ENCODE measurements at places on chromosomes 16 and 17.

DNA sequence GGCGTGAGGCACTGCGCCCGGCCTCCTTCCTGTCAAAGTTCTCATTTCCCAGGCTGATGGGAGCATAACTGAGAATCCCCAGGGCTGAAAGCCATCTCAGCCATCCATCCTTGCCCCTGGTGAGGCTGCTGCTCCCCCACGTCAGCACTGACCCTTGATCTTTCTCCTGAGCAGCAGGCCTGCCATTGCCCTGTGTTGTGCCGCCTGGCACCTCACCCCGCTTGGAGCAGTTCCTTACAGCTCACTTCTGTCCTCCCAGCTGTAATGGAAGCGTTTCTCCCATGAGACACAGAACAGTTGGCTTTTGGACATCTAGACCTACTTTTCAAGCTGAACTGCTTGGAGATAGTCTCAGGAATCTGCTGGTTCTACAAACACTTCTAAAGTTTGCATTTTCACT lies 51.5 kb downstream of the OR1D5 start:
- no peak for ATAC-seq

GRCh38 chr16:1537138-1537577 lies 3.7 kb downstream of the TMEM204 start:
- ATAC-seq = no peak

DNA sequence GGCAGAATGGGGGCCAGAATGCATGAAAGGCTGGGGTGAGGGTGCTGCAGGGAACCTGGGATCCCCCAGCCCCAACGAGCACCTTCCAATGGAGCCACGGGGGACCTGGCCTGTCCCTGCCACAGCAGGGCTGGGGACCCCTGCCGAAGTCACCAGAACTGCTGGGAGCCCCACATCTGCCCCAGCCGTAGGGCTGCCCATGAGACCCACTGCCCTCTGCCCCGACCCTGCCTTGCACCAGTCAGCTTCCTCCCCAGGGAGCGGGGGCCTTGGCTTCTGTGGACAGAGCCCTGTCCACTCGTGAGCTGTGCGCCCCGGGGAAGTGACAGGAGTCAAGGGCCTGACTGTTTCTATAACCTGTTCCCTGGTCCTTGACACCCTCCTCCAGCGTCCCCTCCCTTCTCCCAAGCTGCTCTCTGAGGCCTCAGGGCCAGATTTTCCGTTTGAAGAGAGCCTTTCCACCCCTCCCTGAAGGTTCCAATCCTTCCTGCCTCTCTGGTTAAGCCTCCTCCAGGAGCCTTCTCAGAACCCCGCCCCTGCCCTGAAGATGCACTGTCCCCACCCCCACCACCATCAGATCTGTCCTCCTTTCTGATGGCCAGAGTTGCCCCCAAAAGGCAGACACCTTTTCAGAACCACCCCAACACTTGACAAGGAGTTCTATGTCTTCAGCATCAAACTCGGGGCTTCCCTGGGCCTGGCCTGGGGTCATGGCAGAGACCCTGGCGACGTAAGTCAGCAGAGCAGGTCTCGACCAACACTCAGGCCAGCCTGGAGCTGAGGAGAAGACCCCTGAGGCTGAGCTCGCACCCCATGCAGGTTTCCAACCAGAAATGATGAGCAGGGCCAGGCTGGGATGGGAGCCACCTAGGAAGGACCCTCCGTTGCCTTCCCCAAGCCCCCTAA lies 10.7 kb upstream of the PRR29 start:
- ATAC-seq = peak; percentile 29

- ATAC-seq = no peak
Observed at GRCh38 chr16:65752522-65752844, 614.0 kb upstream of the CDH5 start.

GRCh38 chr17:57855391-57856035 lies 5.7 kb upstream of the MRPS23 start:
- no peak for ATAC-seq
